ENCODE measurements at places on chromosomes 2 and 18.
A peak's percentile ranks its signal among the peaks of the same experiment; 100 is the strongest.

DNA sequence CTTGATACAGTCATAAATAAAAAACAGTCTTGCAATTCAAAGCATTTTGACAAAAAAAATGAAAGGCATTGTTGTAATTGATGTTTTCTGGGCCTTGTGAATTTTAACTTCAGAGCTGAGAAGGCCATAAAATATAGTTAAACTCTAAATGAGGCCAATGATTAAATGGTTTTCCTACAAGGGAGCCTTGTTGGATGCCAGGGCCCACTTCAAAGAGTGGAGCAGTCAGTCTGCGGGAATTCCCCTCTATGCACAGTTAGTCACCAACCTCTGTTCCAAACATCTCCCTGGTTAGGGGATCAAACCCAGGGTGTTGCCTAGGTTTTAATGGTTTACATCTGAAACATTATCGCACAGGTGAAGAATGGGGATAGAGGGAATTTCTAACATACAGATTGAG, 143.4 kb downstream of the NCKAP5 start:
- no peak for DNase-seq

- no peak for DNase-seq
These were observed 42.4 kb upstream of the PDK1 start for GRCh38 chr2:172513524-172513900.

DNA sequence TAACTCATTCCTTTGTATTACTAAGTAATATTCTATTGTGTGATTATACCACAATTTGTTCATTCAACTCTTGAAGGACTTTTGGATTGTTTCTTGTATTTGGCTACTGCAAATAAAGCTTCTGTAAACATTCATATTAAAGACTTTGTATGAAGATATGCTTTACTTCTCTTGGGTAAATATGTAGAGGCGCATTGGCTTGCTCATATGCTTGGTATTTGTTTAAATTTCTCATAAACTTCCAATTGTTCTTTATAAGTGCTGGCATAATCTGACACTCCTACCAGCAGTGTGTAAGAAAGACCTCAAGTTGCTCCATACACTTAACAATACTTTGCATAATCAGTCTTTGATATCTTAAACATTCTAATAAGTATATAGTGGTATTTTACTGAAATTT, 792.8 kb upstream of the LRRTM1 start:
- no peak for DNase-seq

DNA sequence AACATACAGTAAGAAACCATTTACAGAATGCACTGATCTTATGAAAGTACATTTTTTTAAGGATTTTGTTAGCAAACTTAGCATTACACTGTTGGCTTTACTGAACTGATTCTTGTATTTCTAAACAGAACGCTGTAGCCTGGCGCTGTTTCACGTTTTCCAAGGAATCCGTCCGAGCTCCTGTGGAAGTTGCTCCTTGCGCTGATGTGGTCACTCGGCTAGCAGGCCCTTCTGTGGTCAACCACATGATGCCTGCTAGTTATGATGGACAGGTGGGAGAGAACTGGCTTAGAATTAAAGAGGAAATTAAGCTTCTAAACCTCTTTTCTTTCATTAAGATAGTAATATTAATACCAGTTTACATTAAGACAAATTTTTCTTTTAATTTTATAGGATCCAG, 76.8 kb downstream of the CEP192 start:
- DNase-seq, result no peak

DNA sequence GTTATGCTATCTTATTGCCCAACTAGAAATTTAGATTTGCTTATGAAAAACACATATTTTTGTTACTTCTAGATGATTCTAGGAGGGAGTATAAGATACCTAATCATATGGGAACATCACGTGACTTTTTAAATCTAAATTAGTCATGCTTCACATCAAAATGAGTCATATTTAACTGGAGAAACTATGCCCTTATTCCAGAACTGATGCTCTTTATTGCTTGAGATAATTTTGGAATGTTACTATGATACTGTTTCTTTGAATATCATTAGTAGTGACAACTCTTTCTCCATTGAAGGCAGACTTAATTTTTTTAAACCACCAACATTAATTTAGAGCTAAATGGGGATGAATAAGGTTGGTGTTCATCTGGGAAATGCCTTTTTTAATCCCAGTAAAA, 19.9 kb upstream of the ELAC1 start:
- no peak for DNase-seq

DNA sequence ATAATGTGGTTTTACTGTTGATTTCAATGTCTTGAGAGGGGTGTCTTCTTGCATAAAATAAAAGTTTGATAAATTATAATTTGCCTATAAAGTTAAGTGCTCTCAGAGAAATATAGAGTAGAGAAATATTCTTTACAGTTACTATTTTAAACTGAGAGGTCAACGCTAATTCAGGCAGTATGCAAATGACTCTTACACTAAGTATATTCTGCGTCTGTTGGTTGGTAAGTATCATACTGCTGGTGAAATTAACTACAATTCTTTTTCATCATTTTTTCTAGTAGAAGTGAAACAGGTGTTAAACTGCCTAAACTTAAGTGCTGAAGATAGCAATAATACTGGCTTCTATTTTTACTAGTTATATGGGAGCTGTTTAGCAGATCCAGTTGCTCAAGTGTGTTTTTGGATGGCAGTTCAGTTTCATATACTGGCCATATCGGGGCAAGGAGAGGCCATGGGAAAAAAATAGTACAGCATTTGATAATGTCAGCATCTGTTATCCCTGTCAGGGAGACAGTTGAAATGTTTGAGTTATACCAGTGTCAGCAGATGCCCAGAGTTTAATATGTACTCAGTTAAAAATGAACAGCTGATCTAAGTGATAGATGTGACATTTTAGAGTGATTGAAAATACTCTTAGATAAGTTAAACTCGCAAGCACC, 86.2 kb downstream of the MIB1 start:
- DNase-seq, result no peak

GRCh38 chr2:118761771-118762170, 85.7 kb downstream of the EN1 start:
- DNase-seq, result no peak

- peak; percentile 0 for DNase-seq
These were observed 536.8 kb downstream of the XIRP2 start for GRCh38 chr2:167424803-167425755.

- DNase-seq, result no peak
These were observed 3.5 kb downstream of the DNPEP start for GRCh38 chr2:219384083-219384713.

DNA sequence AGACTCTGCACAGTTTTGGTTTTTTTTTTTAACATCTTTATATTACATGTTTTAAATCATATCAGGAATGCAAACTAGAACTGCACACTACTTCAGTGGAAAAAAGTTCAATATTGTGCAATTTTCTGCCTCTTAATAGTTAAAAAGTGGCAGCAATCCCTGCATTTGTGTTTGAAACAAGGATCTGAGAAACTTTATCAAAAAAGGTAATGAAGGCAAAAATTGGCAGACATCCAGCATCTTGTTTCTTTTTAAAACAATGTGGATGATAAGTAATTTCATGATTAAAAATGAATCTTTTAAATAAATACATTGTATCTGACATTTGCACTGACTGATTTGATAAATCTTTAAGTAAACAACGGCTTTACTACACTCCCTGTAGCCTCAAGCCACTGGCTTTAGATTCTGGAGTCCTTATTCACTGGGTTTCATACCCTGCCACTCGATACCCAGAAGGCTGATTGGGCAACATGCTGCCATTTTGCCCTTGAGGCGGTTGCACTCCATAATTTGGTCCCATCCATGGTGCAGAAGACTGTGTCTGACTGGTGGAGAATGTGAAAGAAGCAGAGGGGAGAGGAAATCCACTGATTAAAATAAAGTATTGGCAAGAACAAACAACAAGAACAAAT, 21.6 kb upstream of the C2orf42 start:
- no peak for DNase-seq

GRCh38 chr2:10897956-10898355, 13.8 kb upstream of the KCNF1 start:
- DNase-seq, result no peak

- DNase-seq, result no peak
These were observed at the start of gene WIPF1 for GRCh38 chr2:174597345-174598047. WIPF1 (minus strand) TSS chr2:174597804; CDS start chr2:174585573, 12,231 bp downstream.

- no peak for DNase-seq
These were observed 3.5 kb upstream of the KLF11 start for GRCh38 chr2:10039658-10040410.

GRCh38 chr18:62989195-62989594, 273.9 kb downstream of the PHLPP1 start:
- DNase-seq, result no peak

- DNase-seq, result no peak
These were observed 206.8 kb downstream of the TXNL1 start for GRCh38 chr18:56431551-56431950.

GRCh38 chr2:234492717-234493485, 4.0 kb downstream of the ARL4C start:
- no peak for DNase-seq

DNA sequence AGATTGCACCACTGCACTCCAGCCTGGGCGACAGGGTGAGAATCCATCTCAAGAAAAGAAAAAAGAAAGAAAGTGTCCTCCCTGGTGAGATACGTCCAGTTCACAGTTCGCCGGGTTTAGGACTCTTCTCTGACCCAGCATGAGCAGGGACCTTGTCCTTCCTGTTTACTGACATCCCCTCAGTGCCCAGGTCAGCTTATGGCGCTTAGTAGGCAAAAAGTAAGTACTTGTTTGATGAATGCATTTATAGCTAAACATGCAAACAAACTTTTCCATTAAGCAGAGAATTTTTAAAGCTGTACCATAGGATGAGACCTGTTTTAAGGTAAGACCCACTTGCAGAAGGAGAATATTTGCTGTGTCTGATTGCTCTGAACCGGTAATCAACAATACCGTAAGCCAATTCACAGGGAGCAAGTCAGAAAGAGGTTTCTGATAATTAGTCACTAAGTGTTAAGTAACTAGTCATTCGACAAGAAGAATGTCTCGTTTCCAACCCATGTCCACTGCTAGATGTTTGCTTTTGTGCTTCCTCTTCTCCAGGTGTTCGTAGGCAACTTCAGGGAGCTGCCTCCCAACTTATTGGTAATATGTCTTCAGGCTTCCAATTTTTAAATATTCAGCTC, 40.0 kb downstream of the MOGAT1 start:
- DNase-seq, result no peak

DNA sequence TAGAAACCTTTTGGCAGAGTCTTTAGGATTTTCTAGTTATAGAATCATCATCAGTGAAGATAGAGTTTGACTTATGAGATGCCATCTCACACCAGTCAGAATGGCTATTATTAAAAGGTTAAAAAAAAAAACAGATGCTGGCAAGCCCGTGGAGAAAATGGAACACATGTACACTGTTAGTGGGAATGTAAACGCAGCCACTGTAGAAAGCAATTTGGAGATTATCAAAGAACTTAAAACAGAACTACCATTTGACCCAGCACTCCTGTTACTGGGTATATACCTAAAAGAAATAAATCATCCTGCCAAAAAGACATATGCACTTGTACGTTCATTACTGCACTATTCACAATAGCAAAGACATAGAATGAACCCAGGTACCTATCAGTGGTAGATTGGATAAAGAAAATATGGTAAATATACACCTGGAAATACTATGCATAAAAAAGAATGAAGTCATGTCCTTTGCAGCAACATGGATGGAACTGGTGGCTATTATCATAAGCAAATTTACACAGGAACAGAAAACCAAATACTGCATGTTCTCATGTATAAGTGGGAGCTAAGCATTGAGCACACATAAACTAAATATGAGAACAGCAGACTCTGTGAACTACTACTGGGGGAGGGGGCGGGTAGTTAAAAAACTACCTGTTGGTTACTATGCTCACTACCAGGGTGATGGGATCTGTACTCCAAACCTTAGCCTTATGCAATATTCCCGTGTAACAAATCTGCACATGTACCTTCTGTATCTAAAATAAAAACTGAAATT, 279.0 kb downstream of the KIAA1328 start:
- DNase-seq, result no peak

DNA sequence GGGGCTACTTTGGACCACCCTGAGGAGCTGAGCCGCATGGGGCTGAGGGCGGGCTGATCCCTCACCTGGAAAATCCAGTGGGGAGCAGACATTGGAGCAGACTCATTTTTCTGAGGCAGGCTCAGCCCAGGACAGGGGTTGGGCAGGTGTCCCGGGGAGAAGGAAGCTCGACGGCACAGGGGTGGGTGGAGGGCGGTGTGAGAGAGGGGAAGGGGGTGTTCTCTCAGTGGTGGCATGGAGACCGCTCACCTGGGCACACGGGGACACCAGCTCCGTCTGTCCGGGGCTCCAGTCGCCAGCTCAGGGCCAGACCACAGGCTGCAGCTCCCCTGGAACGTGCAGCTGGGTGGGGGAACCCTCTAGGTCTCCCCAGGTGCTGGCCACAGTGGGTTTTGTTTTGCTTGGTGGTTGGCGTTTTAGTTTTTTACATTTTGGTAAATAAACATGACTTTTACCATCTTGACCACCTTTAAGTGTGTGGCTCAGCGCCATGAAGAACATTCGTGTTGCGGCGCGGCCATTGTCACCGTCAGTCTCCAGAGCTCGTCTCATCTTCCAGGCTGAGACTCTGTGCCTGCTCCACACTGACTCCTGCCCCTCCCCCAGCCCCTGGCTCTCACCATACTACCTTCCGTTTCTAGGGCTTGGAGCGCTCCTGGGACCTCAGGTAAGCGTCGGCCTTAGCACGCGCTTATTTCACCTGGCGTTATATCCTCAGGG, 4.3 kb upstream of the MAB21L4 start:
- no peak for DNase-seq

DNA sequence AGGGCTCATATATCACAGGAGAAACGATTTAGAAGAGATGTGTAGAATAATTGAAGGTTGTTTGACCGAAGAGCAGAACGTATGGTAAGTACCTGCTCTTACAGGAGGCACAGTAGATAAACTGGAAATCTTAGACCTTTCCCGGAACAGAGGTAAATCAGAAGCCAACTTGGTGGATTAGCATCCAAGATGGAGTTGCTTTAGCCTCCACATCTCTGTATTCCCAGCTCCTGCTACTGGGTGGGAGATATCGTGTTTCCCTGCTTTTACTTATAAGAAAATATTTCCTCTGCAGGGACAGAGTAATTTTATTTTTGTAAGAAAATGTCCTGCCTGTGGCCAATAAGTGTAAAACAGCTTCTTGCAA, 164.5 kb downstream of the SLC39A10 start:
- no peak for DNase-seq

GRCh38 chr2:83081826-83082690, 1377.0 kb downstream of the SUCLG1 start:
- peak; percentile 67 for DNase-seq

DNA sequence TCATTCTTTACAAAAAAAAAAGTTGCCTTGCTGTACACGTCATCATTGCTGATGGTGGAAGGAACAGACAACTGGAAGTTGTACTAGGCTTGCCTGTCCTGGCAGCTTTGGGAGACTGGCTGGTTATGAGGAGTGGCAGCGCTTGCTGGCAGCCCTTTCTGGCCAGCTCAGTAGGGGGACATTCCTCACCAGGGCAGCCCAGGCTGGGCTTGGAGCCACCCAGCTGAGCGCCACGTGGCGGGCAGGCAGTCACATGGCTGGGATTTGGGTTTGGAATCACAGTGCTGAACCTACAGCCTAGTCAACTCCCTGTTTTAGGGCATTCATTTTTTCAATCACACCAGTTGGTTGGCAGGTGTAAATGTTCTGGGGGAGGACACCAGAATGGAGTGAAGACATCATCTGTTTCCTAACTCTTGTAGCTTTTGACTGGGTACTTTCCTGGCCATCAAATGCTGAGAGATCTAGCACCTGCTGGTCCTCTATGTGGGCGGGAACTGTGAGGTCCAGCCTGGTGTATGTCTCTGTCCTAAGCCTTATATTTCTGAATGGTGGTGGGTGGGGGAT, 139.3 kb downstream of the SETBP1 start:
- no peak for DNase-seq

- DNase-seq, result peak; percentile 37
These were observed 45.3 kb downstream of the ACAA2 start for GRCh38 chr18:49768051-49768391.
